Skin of body (tissue), 3 donors: ENCODE measurements at places on chromosomes 2 and 18.

DNA sequence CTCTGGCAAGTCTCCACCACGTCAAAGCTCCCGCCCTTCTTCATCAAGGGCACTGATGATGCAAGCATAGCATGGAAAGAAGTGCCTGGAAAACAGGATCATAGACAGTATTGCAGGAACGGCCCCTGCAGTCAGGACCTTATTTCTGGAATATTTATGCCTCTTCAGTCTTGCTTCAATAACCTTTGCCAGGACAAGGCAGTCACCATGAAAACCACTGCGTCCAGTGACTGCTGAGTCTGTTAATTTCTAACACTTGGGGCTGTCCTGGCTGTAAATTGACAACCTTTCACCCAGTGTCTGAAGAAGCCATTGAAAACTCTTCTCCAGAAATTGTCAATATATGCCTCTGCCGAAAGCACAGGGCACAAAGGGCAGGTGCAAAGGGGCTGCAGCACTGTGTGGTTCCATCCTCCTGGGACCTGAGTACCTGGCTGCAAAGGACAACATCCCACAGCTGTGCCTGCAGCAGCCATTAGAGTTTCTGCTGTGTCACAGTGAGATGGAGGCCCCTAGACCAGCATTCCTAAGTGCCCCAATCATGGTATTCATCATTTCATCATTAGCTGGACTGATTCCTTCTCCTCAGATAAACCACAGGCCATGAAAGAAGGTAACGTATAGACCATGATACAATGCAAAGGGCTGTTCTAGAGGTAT, 819.6 kb downstream of the RNF144A start:
- no peak for DNase-seq

DNA sequence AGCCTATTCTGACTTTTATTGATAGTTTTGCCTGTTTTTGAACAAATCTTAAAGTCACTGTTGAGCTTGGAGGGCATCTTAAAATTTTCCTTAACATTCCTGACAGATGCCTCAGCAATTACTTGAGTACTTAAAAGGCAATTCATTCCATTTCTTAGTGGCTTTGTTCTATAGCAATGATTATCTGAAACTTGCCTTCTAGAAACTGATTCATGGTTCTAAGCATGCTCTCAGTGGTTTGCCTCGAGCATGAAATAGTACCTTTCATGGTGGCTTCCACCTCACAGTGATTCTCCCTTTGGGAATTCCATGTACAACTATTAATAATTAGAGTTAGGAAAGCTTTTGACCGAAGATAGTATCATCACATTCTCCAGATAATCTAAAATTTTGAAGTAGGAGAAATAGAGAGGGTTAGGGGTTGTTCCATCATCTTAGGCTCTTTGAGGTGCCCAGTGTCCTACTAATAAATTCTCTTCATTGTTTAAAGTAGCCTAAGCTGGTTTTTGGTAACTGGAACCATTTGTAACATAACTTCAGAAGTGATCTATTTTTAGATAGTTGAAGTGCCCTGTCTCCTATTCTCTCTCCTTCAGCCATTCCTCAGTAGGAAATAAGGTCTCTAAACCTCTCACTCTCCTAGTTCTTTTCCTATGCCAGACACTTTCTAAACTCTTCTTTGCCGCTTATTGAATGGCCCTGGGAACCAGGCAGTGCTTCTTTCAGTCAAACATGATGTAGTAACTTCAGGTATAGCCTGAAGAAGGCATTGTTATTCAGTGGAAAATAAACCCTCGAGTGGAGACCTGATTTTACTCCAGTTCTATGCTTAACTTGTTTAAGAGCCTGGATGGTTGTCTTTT, 156.1 kb downstream of the HAUS1 start:
- no peak for DNase-seq

DNA sequence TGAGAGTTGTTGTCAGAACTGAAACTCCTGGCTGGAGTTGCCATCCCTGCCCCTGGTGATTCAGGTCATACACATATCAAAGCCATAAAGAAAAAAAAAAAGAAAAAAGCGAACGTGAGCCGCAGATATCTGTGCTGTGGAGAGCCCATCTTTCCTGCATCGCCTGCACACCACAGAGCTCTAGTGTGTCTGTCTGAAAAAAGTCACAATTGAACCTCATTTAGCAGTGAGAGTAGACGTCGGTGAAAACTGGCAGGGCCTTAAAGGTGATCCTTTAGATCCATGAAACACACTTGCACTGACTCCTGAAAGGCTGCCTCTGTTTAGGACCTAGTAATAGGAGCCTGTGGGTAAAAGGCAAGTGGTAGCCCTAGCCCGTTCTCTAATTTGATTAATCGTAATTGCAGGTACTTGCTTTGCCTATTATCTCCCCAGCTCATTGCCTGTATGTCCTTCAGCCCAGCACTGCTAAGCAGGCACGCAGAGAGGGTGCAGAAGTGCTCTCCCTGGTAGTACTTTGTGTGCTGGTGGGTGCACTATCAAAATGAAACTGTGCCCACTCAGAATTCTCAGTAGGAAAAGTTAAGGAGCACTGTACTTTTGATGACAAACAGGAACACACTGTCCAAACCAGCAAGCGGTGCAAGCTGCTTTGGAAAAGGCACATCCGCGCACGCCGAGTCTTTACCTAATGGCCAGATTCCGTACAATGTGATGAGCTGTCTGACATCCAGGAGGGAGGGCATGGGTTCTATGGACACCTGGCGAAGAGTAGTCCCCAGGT, 103.5 kb upstream of the ASB18 start:
- DNase-seq: no peak

- DNase-seq: no peak
Measured at GRCh38 chr2:1635823-1636222, 108.5 kb downstream of the PXDN start.

- no peak for DNase-seq
Measured at GRCh38 chr2:129975016-129975774, 4.3 kb upstream of the RAB6C start.

DNA sequence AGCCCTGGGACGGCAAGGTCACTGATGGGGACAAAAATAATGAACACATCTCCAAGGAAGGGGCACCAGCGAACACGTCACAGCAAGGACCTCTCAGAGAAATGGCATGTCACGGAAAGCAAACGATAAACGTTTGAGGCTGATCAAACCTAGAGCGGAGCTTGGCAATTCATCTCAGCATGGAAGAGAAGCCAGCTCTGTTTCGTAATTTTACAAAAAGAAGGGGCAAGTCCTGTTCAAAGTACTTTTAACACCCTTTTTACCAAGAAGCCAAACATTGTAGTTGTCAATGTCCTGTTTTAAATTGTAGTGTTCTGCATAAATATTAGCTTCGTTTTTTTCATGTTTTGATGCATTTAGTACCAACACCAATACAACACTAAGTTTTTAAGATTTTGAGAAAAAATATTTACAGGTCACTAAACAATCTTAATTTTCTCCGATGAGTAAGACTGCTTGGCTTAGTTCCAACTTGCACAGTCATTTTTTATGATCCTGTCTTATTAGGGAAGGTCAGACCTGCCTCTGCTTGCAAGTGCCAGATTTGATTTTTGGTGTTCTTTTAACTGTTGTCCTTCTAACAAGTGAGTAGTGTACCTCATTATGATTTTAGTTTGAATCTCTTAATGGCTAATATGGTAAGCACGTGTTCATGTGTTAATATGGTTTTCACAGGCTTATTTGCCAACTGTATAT, 818.5 kb upstream of the SALL3 start:
- DNase-seq: no peak

- no peak for DNase-seq
Measured at GRCh38 chr2:147173189-147173581, 671.6 kb upstream of the ACVR2A start.

GRCh38 chr18:75696391-75696790, 268.9 kb upstream of the SMIM21 start:
- DNase-seq: no peak

GRCh38 chr2:238890131-238890530, 42.2 kb downstream of the TWIST2 start:
- no peak for DNase-seq

GRCh38 chr2:185215497-185215896, 523.1 kb upstream of the FSIP2 start:
- DNase-seq: no peak

- no peak for DNase-seq
Measured at GRCh38 chr18:79915161-79916127, 36.0 kb downstream of the SLC66A2 start.

- peak; percentile 76 for DNase-seq
Measured at GRCh38 chr2:49973917-49974368, 819.6 kb upstream of the FSHR start.

- DNase-seq: no peak
Measured at GRCh38 chr2:66813525-66813924, 378.6 kb downstream of the MEIS1 start.

DNA sequence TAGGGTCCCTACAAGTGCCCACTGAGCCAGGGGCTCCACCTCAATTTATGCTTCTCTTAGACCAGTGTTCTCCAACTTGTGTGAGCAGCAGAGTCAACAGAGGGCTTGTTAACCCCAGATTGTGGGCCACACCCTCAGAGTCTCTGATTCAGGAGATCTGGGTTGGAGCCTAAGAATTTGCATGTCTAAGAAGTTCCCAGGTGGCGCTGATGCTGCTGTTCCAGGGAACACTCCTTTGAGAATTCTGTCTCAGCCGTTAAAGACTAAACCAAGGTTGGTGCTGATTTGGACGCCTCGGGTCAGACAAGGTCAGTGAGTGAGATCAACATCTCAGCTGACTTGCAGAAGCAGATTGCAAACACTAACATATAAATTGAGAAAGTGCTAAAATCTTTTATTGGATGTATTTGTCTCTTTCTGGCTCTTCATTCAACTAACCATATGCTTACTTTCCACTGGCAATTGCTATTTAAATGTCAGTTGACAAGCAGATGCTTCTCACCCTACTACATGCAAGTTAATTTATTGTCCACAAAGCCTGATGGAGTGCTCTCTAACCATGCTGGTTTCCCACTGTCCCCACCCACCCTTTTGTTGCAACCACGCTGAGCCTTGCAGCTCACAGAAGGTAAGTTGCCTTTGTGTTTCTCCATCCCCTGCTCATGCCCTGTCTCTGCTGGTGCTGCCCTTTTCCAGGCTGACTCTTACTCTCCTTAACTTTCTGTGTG, 31.5 kb downstream of the LYPD1 start:
- DNase-seq: peak; percentile 21

DNA sequence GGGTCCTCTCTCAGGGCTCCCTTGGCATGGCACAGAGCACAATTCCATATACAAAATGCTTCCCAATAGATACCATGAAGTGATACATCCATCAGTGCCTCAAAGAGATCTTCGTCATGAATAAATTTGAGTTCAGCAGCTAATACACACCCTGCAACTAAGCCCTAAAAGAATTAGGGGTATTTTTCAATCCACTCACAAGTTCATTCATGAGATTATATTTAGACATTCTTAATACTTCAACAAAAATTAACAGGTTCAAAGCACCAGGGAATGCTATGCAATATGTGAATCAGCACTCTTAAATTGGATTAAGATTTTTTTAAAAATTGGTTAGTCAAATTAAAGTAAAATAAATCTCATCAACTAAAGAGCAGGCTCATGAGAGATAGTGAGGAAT, 79.7 kb downstream of the PID1 start:
- DNase-seq: no peak

DNA sequence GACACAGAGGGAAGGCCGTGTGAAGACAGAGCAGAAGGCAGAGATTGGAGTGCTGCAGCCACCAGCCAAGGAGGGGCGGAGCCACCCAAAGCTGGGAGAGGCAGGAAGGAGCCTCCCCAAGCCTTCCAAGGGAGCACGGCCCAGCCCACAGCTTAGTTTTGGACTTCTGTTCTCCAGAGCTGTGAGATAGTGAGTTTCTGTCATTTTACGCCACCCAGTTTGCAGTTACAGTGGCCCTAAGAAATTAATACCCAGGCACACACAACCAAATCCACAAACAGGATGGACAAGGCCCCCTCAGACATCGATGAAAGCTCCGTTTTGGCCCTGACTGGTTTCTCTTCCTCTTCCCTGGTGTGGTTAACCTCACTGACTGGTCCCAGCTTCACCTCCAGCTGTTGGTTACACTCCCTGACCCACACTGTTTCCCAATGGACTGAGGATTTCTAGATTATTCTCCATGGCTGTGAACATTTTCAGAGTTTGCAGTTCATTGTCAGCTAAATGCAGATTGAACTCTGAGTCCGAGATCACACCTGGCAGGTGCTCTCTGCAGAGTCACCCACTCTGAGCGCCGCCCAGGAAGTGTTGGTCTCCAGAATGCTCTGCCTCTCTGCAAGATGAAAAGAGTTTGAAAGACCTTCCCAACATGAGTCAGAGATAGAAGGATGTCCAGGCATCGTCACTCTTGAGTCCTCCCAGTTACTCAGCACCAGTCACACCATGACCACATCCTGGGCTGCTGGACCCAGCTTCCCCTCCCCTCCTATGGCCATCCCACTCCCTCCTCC, 100.2 kb downstream of the TWIST2 start:
- no peak for DNase-seq

DNA sequence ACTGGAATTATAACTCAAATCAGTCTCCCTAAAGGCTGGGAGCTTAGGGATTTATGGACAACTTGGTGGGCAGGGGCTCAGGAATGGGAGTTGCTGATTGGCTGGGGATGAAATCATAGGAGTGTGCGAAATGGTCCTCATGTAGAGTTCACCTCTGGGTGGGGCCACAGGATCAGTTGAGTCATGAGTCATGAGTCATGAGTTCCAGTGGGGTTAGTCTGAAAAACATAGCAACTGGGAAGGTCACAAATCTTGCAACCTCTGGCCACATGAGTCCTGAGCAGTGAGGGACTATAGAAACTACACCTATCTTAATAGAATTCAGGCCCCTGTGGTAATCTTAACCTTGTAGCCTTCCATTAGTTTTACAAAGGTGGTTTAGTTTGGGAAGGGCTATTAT, 383.3 kb downstream of the RBM43 start:
- DNase-seq: no peak

GRCh38 chr2:167049659-167050058, 161.4 kb downstream of the XIRP2 start:
- DNase-seq: no peak

GRCh38 chr2:182228741-182229140, 198.1 kb downstream of the PDE1A start:
- DNase-seq: no peak
